ENCODE measurements at places on chromosomes 2 and 18.

GRCh38 chr2:3563521-3563976 lies 5.4 kb upstream of the RNASEH1 start:
- no peak for DNase-seq

DNA sequence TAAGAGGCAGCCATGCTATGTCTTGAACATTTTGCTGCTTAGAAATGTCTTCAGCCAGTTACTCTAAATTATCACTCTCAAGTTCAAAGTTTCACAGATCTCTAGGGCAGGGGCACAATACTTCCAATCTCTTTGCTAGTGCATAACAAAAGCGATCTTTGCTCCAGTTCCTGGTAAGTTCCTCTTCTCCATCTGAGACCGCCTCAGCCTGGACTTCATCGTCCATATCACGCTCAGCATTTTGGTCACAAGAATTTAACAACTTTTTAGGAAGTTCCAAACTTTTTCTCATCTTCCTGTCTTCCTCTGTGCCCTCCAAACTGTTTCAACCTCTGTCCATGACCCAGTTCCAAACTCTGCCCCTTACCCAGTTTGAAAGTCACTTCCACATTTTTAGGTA lies 8.8 kb upstream of the SLC35F5 start:
- DNase-seq = no peak

DNA sequence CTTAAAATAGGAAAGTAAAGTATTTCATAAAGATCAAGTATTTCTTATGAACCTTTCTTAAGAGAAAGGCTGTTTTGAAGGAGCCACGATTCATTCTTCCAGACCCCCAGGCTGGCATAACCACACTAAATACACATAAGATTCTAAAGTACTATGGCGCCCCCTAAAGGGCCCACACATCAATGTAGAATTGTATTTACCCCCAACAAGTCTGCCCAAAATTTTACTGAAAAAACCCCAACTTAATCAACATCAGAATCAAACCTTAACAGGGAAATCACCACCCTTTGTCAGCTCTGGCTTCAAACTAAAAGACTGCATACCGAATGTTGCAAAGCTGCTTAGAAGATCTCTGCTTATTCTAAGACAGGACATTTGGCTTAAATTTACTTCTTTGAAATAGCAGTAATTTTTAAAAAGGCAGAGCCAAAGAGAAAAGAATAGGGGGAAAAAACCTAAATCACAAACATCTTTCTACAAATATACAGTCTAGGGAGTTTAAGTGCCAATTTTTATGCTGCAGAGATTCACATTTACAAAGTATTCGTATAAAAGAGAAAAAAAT lies 20.4 kb upstream of the BCL2 start:
- DNase-seq = peak; percentile 60

DNA sequence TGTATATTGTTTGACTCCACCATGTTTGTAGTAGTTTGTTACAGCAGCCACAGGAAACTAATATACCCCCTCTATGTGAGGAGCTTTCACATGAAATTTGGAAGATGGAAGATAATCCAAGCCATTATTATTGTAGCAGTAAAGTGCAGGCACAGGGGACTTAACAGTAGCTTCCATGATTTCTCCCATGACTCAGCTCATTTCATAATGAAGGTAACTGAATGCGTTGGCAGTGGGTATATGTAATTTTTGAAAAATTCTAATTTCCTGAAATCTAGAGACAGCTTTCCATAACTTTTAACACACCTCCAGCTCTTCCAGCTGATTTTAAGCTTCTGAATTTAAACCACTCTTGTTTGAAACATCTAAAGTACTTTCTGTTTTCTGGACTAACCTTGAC lies 181.2 kb downstream of the NR4A2 start:
- no peak for DNase-seq

DNA sequence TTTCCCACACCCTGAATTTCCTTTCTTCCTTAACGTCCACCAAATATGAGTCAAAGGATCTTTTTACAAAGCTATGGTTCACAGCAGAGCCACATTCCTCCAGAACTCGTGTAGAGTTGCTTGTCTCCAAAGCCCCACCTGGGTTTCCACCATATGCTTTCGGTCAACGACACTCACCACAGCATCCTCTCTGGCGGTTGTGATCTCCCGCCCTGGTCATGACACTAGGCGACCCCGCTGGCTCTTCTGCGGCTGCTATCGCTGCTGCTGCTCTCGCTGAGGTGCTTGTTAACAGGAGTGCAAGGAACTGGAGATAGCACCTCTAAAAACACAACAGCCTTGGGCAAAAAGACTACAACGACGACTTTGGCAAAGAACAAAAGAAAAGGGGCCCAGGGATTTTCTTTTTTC lies 340 bp downstream of the SLC40A1 start:
- DNase-seq = peak; percentile 28

DNA sequence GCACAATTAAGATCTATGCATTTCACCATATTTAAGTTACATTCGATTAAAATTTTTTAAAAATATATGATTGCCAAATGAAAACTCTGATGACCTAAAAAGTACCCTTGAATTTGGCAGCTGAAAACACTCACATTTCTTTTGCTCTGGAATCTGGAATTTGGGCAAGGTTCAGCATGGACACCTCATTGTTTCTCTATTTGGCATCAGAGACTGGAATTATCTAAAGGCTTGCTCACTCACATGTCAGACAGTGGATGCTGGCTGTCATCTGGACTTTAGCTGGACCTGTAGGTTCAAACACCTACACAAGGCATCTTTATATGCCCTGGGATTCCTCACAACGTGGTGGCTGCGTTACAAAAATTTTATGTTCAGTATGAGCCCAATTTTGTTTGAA lies 16.1 kb downstream of the MBOAT2 start:
- DNase-seq = no peak

DNA sequence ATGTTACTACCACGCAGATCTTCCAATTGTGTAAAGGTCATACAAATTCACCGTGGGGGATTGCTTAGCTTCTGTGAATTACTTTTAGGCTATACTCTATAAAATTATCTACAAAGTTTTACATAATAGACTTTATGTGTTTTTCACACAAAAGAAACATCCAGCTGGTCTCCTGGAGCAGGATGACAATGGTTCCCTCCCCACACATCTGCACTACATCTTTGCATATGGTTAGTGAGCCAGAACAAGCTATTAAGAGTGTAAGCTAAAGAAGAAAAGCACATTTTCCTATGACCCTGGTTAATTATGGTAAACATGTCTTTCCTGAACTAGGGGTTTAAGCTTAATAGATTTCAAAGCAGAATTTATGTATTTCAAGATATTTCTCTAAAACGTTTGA lies 295.1 kb downstream of the ASXL3 start:
- no peak for DNase-seq

DNA sequence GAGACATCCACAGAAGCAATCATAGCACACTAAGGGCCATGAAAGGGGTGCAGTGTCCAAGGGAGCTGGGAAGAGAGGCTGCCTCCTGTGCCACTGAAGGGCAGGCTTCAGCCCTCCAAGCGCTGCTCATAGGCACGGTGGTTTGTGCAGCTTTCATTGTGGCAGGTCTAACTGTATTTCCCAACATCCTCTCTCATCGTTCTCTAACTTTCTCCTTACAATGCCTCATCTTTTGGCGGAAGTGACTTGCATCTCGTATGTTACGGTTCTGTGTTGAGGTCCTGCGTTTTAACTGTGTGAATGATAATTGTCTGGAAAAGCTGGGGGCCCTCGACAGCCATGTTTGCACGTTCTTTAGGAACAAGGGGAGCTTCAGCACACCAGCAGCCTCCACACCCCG lies 213.9 kb downstream of the GBX2 start:
- DNase-seq = no peak

- no peak for DNase-seq
Observed at GRCh38 chr2:43033466-43034241, 192.8 kb downstream of the ZFP36L2 start.

DNA sequence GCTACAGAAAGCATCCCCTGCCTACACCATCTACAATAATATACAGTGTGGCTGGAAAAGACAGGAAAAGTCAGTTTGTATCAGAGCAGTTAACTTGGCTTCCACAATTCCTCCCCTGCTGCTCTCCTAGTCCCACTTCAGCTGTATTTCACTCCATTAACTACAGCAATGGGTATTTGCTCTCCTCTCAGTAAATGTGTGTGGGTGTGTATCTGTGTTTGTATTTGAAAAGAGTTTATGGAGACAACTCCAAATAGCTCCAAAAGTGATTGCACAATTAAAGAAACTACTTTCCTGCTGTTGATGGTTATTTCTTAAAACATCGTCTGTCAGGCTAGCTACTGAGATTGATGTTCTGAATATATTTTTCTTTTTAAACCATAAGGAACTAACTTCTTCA lies 333.7 kb upstream of the FIGN start:
- DNase-seq = no peak

DNA sequence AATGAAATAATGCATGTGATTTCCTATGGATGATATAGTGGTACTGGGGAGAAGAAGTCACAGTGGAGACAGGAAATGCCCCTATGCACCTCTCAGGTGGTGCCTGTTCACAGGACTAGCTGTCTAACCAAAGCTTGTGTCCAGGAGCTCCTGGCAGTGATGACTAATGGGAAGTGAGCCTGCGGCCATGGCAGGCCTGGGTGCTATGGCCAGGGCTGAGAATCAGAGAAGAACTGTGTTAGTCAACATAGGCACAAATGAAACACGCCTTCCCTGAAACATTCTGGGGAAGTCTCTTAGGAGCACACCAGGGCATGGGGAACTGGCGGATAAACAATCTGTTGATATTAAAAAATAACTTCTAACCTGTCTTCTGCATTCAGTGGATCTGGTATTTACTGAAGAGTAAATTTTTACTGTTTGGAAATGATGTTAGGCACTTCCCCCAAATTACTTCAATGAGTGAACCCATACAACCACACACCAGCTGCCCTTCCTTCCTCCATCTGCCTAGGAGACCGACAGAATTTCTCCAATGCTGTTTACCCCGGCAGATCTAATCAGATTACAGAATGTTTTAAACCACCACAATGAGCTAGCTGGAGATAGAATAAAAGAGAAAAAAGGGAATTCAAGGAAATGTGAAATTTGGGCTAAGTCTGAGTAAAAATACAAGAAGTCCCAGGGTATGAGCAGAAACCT lies 67.4 kb downstream of the MEP1B start:
- DNase-seq = no peak

- no peak for DNase-seq
Observed at GRCh38 chr2:239177325-239177724, 223.5 kb downstream of the HDAC4 start.

GRCh38 chr2:20447437-20448245 lies 767 bp downstream of the RHOB start:
- peak; percentile 35 for DNase-seq

- no peak for DNase-seq
Observed at GRCh38 chr2:59528525-59528924, 1024.9 kb downstream of the BCL11A start.

GRCh38 chr2:84477886-84478285 lies 18.8 kb upstream of the SUCLG1 start:
- DNase-seq = no peak

DNA sequence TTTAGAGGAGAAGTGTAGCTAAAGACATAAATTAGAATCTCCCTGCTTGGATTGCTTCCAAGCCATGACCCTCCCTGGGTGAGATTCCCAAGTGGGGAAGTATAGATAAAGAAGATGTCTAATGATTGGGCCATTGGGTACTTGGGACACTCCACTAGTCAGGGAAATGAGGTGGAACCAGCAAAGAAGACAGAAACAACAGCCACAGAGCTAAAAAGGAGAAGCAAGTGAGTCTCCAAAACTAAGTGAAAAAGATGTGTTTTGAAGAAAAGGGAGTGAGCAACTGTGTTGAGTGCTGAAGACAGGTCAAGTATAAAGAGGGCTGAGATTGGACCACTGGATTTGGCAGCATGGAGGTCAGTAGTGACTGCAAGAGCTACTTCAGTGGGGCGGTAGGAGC lies 276.7 kb upstream of the STON1 start:
- no peak for DNase-seq

DNA sequence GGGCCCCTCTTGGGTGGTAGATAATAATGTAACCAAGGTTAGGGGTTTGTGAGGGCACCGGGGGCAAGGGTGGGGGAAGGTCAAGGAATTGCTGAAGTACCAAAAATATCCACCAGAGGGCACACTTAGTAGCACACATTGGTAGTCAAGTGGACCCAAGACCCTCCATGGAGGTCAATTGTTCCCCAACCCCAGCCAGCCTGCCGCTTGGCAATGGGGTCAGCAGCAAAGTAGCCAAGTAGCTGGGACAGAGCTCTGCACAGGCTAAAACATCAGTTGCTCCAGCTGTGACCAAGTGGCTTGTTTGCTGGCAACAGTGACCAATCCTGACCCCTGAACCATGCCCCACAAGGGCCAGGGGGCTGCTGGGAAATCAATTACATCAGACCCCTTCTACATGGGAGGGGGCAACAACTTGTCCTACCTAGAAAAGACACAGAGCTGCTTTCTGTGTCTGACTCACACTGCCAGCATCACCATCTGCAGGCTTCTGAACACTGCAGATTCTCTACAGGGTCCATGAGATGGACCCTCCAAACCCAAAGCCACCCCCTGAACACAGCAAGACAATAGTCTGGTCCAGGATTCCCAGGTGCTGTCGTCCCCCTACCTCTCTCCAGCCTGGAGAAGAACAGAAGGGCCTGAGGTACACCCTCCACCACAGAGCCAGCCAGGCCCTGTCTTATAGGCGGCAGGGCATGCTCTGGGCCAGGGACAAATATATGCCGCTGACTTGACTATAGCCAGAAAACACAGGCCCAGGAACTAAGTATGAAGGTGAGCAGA lies 76.0 kb downstream of the EMX1 start:
- peak; percentile 54 for DNase-seq

DNA sequence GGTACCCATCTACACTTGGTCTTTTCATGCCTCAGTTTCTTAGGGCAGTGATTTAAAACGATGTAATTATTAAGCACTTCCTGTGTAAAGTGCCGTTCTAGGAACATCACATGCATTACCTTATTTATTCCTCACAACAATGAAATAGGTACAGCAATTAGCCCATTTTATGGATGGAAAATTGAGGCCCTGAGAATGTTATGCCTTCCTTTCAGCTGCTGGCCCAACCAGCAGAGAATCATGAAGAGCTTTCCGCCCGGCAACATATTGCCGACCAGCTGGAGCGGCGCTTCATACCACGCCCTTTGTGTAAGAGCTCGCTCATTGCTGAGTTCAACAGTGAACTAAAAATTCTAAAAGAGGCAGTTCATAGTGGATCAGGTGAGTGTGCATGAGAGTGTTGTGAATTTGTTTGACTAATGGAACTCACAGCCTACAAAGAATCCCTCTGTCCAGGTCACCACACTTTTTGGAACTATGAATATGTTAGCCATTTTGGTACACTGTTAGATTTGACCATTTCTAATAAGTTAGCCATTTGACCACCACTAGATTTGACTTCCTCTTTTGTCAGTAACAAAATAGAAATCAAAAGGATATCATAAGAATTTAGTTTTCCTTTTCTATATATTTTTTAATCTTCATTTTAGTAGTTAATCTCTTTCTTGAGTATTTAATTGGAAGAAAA lies 25.6 kb upstream of the RPE start:
- DNase-seq = no peak

- DNase-seq = no peak
Observed at GRCh38 chr2:133433455-133434451, 134.5 kb downstream of the NCKAP5 start.

DNA sequence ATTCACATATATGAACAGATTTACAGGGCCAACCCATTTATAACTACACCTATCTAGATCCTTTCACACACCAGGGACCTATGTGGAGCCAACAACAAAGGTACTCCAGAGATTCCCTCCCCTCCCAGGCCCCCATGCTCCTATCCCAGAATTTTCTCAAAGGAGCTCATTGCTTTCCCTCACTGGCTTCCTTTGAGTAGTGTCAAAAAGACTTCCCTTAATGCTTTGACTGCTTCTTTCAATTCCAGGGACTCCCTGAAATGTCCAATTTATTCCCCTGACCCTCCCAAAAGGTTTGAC lies 46.6 kb downstream of the IKZF2 start:
- DNase-seq = no peak
